ENCODE measurements at places on chromosomes 2 and 18.

DNA sequence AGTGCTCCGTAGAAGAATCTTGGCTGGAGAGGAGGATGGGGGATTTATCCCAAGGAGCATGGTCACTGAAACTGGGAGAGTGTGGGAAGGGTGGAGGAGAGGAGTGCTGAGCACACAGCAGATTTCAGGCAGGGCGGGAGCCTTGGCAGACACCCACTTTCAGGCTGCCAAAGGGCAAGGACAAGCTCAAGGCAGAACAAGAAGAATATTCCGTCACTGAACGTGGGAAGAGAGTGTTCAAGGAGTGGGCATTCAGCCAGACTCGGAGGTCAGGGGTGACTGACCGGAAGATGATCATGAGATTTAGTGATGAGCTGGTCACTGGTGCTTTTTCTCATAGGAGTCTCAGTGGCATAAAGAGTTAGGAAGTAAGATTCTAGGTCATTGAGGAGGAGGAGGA, 136.2 kb upstream of the RASGRP3 start:
- DNase-seq, result no peak

DNA sequence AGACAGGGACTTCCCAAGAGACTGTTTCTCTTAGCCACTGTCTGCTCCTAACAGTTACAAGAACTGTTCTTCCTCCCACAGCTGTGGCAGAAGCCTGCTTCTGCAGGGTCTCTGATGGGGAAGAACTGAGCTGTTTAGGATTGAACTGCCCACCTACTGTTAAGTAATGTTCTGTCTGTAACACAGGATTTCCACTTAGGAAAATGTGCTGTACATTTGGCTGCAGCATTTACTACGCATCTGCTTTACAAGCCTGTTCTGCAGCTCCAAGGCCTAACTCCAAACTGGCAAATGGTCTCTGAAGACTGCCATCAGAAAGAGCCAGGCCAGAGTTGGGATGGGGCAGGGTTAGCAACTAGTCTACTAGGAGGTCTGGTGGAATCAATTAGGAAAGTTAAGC, 87.8 kb upstream of the UPP2 start:
- no peak for DNase-seq

DNA sequence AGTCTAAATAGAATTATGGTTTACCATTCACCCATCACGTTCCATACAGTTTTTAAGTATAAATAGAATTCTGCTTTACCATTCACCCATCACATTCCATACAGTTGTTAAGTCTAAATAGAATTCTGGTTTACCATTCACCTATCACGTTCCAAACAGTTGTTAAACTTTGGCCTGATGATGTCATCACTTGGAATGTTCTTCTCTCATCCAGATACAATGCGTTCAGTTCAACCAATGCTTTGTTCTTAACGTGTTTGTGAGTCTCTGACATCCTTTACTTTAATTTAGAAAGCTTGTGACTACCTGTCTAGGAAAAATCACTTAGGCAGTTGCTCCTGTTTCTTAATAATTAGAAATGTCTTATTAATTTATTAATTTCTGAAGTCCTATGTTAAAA, 236.3 kb upstream of the RASGRP3 start:
- no peak for DNase-seq

GRCh38 chr2:180933332-180933731, 47.1 kb upstream of the UBE2E3 start:
- no peak for DNase-seq

- DNase-seq, result no peak
Observed at GRCh38 chr2:34316788-34317187, 717.7 kb upstream of the FAM98A start.

Data from GOT3 (cell line).